ENCODE measurements at places on chromosomes 5 and 9.

DNA sequence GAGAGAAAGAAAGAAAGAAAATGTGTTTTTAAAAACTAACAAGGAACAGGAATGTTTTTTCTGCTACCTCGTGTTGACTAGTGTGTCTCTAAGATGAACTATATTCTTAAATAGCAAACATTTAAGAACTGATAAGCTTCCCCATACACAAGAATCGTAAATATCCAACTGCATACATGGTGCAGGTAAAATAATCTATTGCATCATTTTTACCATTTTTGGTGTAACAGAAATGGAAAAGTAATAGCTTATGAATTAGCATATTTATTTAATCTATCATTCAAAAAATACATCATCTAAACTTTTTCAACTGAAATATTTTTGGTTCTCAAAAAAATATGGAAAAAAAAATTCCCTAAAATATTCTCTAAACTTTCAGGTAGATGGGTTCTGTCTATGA lies 59.7 kb upstream of the RAD23B start:
- DNase-seq, result no peak

DNA sequence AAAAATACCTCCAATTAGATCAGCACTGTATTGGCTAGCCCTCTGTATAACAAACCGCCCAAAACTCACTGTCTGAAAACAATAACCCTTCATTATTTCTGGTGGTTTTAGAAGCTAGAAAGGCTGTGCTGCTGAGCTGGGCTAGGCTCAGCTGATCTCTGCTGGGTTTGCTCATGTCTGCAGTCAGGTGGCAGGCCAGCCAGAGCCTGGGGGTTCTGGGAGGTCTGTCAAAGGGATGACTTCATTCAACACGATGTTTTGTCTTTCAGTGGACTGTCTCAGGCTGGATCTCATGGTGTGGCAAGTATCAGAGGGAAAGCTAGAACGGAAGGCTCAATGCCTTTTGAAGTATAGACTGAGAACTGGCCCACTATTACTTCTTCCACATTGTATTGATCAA lies 335.1 kb upstream of the DMAC1 start:
- no peak for DNase-seq

GRCh38 chr5:147512659-147513379 lies 3.0 kb upstream of the DPYSL3 start:
- no peak for DNase-seq

- no peak for DNase-seq
These were observed 44.9 kb upstream of the GNPDA1 start for GRCh38 chr5:142057697-142058056.

- no peak for DNase-seq
These were observed 164.6 kb upstream of the PPP1R2B start for GRCh38 chr5:156685481-156685880.

DNA sequence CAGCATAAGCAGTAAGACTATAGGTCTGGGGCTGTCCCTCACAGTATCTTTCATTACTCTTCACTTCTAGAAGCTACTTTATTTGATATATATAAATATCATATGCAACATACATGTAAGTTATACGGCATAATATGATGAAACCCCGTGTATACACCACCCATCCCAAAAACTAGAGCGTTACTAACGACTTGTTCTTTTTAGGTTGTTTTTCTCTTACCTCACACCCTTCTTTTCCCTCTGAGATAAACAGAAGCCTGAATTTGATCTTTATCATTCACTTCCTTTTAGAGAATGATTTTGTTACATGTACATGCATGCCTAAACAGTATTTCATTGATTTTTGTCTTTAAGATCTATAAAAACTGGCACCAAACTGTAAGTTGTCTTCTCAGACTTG lies 3.7 kb downstream of the TRMO start:
- DNase-seq, result no peak

GRCh38 chr5:95439801-95440493 lies 48.8 kb downstream of the FAM81B start:
- DNase-seq, result no peak

GRCh38 chr9:91503673-91504081 lies 80.0 kb upstream of the NFIL3 start:
- no peak for DNase-seq

GRCh38 chr5:172044631-172045314 lies 38.3 kb upstream of the FBXW11 start:
- DNase-seq, result no peak

GRCh38 chr5:53983568-53984460 lies 326.6 kb downstream of the ARL15 start:
- DNase-seq, result no peak

DNA sequence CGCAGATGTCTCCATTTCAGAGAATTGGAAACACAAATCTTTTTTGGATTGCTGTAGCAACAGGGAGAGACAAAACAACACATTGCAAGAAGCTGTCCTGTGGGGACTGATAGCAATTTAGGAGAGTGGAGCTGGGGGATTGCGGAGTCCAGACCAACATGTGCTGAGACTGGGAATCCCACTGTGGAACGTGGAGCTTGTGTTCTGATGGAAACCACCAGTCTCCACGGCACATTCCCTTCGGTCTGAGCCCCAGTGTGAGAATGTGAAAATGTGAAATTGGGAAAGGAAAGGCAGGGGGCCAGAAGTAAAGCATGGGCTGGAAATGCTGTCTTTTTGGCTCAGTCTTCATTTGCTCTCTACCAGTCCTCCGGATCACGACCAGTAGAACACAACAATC lies 348.8 kb upstream of the TNC start:
- DNase-seq, result no peak

DNA sequence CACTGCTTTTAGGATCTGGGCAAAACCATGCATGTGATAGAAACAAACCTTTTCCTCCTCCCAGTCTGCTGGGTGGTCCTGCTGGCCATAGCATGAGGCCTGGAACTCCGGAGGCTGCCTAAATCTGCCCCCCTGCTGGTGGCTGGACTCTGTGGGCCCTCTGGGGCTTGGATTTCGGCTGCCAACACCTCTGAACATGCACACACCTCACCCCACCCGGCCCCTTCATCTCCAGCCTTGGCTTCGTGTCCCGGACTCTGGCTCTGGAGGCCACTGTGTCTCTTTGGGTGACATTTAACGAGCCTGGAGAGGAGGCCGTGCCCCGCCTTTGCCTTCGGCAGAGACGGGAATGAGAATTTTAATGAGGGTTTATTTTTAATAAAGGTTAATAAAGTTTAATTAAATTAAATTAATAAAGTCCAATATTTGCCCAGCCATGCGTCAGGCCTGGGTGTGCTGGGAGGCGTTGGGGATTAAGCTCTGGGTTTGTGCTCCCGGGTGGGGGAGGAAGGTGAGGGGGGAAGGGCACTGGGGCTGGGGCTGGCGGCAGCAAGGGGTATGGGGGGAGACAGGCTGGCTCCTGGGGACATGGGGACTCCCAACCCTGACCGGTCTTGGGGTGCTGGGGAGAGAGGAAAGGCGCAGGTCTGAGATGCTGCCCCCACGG lies 251.8 kb downstream of the PBX3 start:
- DNase-seq, result no peak

- DNase-seq, result no peak
These were observed 98.2 kb upstream of the PRR16 start for GRCh38 chr5:120365656-120366446.

DNA sequence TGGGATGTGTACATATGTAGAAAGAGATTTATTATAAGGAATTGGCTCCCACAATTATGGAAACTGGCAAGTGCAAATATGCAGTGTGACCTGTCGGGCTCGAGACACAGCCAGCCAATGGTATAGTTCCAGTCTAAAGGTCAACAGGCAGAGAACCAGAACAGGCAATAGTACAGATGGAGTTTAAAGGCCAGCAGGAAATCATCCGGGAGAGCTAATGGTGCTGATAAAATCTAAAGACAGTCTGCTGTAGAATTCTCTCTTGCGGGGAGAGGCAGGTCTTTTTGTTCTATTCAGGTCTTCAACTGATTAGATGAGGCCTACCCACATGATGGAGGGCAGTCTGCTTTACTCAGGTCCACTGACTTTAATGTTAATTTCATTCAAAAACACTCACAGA lies 21.8 kb downstream of the ANKRD31 start:
- no peak for DNase-seq

Measured in amygdala (tissue), 56 donors.